ENCODE measurements at places on chromosomes 11 and 22. TPM values are rescaled to one million over a fixed set of nuclear protein-coding genes. Genes with fewer than 3 reads are reported as not detected.

- DNase-seq, result no peak
Observed at GRCh38 chr11:19228968-19229367, 11.8 kb downstream of the E2F8 start.

DNA sequence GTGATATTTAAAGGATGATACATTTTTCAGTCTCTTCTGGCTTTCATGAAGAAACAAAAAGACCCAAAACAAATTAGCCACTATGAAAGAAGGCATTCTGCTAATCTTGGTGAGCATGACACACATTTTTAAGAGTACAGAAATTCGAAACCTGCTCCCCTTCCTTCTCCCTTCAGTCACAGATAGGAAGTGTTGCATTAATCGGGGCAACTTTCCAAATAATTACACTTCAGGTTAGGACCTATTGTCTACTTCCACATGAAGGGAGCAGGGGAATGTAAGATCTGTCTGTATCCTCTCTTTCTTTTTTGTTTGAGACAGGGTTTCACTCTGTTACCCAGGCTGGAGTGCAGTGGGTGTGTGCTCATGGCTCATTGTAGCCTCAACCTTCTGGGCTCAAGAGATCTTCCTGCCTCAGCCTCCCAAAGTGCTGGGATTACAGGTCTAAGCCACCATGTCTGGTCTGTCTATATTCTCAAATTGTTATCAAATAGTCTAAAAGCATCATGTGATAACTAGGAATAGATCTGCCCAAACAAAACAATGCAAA is 45.8 kb downstream of the NCAM1 start:
- no peak for DNase-seq

DNA sequence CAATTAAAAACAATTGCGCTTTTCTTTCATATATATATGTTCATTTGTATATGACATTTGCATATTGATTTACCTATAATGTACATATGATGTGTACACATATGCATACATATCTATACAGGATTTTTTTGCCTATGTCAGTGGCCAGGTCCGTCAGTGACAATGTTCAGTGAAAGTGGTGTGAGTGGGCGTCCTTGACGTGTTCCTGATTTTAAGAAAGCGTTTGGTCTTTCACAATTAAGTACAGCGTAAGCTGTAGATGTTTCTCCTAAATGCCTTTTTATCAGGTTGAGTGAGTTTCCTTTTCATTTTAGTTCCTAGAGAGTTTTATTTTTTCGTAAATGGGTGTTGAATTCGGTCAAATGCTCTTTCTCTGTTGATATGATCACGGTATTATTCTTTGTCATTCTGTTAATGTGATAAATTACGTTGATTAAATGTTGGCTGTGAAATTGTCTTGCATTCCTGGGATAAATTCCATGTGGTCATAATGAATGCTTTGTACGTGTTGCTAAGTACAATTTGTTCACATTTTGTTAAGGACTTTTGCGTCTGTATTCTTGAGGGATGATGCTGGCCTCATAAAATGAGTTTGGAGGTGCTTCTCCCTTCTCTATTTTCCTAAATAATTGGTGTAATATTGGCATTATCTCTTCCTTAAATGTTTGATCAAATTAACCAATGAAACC is 10.6 kb upstream of the GNB1L start:
- no peak for DNase-seq

DNA sequence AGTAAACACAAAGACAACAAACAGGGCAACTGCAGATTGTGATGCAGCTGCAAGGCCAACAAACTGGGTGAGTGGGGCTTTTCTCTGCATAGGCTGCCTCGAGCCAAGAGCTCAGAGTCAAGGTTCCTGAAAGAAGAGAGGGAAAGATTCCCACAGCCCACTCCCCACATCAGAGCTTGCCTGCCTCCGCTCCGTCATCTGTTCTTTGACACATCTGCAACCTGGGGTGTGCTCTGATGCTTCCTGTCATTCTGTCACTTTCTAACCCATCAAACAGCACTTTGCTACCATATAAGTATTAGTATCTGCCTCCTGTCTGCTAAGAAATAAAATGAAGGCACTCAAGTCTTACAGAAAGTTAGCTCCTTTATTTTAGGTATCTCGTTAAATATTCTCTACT is 46.9 kb downstream of the C22orf31 start:
- no peak for DNase-seq

- no peak for DNase-seq
Observed at GRCh38 chr11:2426826-2427521, 17.3 kb downstream of the TRPM5 start.

- DNase-seq, result peak; percentile 93
Observed at GRCh38 chr11:3165152-3165705, at the start of gene OSBPL5. Gene OSBPL5, minus strand, starts transcription at chr11:3165310. Its CDS starts 36,162 bp downstream, at chr11:3129148.

- no peak for DNase-seq
Observed at GRCh38 chr11:116507849-116508695, 264.7 kb downstream of the BUD13 start.

DNA sequence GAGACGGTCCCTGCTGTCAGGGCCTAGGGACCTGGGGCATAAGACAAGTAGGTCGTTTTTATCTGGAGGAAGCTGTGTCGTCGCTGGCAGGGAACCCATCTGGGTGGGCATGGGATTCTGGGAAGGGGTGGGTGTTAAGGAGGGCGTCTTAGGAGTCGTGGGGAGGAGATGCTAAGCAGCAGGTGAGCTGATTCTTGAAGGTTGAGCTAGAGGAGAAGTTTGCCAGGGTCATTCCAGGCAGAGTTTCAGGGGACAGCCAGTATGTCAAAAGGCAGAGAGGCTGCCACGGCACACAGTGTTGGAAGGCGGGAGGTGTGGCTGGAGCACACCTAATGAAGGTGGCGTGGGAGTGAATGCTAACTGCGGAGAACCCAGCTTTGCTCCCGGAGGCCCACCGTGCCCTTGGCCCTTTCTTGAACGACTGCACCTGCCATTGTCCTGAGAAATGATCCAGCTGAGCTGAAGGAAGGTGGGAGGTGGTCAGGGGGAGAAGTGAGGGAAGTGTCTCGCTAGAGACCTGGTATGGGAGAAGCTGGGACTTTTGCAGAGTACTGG is 1.3 kb downstream of the FAM118A start:
- no peak for DNase-seq

GRCh38 chr11:124875943-124876817 is 10.9 kb downstream of the ROBO3 start:
- peak; percentile 95 for DNase-seq

Gene APOBEC3G
- total RNA-seq, result 6.7 TPM

Gene OR4A16
- total RNA-seq, result not detected

Gene CEP164
- total RNA-seq, result 9.3 TPM

Data from right cardiac atrium (tissue), 5 donors.